ENCODE measurements at places on chromosomes 7 and 10.

DNA sequence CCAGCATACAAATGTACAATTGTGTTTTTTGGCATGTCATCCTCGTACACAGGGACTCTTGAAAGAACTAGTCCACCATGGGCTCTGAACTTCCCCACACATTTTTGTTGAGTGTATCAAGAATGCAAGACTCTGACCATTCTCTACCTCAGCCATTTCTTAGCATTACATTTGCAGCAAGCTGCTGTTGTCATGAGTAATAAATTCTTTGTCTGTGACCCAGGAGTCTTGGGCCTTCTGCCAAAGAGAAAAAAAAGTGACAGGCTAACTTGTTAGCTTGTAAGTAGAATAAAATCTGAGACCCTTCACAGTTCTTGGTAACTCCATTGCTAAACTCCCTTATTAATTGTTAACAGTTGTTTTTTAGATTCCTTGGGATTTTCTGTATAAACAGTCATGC lies 542.3 kb upstream of the MBL2 start:
- no peak for DNase-seq

GRCh38 chr10:84098667-84099066 lies 40.6 kb upstream of the GHITM start:
- DNase-seq, result no peak

DNA sequence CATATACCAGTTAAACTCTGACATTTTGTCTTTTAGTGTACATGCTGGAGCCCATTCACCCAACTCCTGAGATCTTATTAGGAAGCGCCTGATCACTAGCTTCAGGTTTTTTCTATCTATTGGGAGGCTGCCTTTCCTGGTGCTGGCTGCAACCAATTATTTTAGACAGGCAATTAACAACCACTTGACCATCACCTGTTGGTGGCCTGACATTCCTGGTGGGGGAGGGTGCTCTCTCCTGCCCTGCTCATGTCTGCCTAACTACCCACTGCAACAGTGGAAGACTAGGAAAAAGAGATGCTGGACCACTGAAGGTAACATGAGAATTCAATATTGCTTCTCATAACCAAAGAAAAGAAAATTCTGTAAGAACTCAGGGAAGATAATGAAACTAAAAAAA lies 190.3 kb upstream of the GRM3 start:
- no peak for DNase-seq

DNA sequence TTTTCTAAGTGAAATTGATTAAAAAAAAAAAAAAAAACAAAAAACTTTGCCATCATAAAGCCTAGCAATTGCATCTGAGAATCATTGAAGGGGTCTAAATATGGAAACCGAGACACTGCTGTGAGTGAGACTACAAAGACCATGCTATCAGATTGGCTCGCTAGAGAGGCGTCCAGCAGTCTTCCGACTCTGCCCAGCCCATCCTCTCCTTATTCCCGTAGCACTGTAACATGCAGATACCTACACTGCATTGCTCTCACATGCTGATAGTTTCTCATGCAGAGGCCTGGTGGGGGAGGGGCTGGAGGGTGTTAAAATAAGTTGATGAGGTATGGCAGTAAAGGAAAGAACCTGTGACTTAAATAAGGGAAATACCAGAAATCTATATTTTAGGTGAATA lies 130.7 kb downstream of the NRF1 start:
- no peak for DNase-seq

GRCh38 chr7:69839782-69840181 lies 241.5 kb downstream of the AUTS2 start:
- no peak for DNase-seq

DNA sequence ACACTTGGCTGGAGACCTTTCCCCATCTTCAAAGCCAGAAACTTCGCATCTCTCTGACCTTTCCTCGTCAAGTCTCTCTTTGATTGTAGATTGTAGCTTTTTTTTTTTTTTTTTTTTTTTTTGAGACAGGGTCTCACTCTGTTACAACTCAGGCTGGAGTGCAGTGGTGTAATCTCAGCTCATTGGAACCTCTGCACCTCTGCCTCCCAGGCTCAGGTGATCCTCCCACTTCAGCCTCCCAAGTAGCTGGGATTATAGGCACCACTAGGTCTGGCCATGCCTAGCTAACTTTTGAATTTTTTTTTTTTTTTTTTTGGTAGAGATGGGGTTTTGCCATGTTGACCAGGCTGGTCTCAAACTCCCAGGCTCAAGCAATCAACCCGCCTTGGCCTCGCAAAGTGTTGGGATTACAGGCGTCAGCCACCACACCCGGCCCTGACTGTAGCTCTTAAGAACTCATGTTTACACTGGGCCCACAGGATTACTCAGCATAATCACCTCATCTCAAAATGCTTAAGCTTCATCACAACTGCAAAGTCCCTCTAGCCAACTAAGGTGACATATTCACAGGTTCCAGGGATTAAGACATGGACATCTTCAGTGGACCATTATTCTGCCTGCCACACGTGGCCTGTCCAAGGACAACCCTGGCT lies 11.7 kb downstream of the POLL start:
- no peak for DNase-seq

GRCh38 chr7:40541336-40541735 lies 406.5 kb downstream of the SUGCT start:
- DNase-seq, result no peak

GRCh38 chr10:53537508-53537907 lies 764.9 kb upstream of the MBL2 start:
- DNase-seq, result no peak

- no peak for DNase-seq
Observed at GRCh38 chr7:79534128-79534527, 80.7 kb upstream of the MAGI2 start.

DNA sequence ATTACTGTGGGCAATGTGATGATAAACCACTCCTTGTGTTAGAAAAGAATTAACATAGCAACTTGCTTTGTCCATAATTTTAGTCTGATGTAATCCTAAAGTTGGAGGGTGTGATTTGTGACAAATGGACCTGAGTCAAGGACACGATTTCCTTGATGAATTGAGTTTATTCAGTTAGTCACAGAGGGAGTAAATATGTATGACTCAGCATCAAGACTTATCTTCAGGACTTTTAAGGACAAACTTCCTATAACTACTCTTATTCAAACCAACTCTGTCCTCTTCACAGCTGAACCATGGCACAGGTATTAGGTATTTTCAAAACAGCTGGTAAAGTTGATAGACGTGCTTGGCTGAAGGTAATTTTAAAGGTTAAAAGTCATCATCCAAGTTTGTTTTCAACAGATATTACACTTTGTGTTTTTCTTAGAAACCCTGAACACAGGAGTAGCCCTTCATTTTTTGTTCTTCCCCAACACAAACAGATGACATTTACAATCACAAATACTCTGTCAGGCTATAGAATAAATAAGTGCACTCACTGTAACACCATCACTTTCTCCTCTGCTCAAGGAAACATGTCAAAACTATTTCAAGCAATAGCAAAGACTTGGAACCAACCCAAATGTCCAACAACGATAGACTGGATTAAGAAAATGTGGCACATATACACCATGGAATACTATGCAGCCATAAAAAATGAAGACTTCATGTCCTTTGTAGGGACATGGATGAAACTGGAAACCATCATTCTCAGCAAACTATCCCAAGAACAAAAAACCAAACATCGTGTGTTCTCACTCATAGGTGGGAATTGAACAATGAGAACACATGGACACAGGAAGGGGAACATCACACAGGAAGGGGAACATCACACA lies 54.5 kb downstream of the COA1 start:
- DNase-seq, result no peak

DNA sequence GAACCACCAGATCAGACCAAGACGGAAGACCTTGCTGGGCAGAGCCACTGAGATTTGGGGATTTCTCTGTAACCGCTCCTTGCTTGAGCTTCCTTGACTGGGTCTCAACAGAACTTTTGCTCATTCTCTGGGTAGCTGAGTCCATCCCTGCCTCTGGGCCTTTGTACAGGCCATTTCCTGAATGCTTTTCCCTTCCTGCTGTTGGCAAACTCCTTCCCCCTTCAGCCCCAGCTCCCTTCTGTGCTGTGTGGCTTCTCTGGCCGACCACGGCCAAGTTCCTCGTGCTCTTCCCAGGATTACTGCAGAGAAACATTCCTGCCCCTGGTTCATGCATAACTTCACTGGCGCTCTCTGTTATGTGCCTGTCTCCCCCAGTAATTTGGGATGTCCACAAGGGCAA lies 150.5 kb upstream of the GPR26 start:
- no peak for DNase-seq
